ENCODE measurements at places on chromosomes 12 and 14. TPM values are rescaled to one million over a fixed set of nuclear protein-coding genes. Genes with fewer than 3 reads are reported as not detected.

GRCh38 chr14:101197595-101198397 lies 294.3 kb upstream of the RTL1 start:
- no peak overlapping the region for H3K4me3 ChIP-seq
- no peaks in the 10 kb centered on the region for H3K4me1 ChIP-seq
- H3K27me3 ChIP-seq, result no peaks in the 10 kb centered on the region
- H3K36me3 ChIP-seq, result no peaks in the 10 kb centered on the region
- DNase-seq, result peak; percentile 35
- no peak overlapping the region for H3K27ac ChIP-seq

DNA sequence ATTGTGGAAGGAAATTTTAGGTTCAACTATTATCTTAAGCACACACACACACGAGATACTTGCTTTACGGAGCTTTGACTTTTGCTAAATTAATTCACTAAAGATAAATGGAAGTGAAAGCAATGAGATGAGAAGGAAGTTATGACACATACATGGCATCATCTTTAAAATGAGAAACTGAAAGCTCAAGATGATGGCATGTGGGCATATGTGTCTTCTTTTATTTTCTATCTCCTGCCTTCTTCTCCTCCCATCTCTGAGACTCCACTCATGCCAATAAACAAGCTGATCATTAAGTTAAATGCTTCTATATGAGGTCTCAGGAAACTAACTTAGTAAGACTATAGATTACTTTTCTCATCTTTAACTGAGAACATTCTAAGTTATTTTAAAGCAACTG lies 216.7 kb downstream of the MED13L start:
- no peak for DNase-seq
- H3K4me3 ChIP-seq, result no peak overlapping the region
- no peaks in the 10 kb centered on the region for H3K27me3 ChIP-seq
- H3K36me3 ChIP-seq, result no peaks in the 10 kb centered on the region

Gene CLEC2B
- total RNA-seq, result 24.8 TPM

DNA sequence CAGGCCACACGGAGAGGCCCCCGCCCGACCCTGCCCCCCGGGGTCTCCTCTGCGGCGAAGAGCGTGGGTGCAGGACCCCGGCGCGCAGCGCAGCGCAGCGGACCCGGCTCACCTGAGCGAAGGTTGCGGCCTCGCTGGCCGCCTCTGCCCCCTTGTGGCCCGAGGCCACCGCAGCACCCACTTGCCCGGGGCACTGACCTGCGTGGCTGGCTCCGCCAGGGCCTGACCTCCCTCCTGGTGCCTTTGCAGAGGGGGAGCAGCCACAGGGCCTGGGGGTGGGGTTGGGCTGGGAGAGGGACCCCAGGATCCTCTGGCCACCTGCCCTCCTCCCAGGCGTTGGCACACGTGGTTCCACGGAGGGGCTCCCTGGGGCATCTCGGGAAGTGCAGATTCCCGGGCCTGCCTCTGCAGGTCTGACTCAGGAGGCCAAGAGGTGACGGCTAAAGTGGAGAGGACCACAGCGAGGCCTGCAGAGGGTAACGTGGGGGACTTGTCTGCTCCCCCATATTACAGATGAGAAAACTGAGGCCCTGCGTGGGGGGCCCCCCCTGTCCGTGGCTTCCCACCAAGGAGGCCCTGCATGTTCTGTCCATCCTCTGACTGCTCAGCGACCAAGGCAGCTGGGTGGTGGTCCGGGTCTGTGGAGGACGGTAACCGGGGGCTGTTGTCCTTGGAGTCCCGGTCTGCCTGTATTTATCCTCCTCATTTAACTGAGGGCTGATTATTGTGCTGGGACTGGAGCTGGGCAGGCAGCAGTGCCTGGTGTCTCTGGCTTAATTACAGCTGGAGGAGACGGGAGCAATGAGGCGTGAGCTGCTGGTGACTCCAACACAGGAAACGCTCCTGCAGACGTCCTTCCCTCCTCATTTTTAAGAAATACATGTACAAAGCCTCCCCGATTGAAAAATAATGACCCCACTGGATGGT lies 67.9 kb upstream of the BEGAIN start:
- peak; percentile 62 for DNase-seq
- peaks cover 5% of the 10 kb centered on the region for H3K4me1 ChIP-seq
- H3K4me3 ChIP-seq, result peak overlapping the region; percentile 28
- H3K27me3 ChIP-seq, result peaks cover 25% of the 10 kb centered on the region
- H3K36me3 ChIP-seq, result no peaks in the 10 kb centered on the region

Gene SELPLG
- total RNA-seq, result 59.9 TPM

GRCh38 chr14:26959972-26960660 lies 362.3 kb upstream of the NOVA1 start:
- H3K4me1 ChIP-seq, result no peaks in the 10 kb centered on the region
- DNase-seq, result no peak
- no peak overlapping the region for H3K27ac ChIP-seq
- H3K27me3 ChIP-seq, result no peaks in the 10 kb centered on the region
- no peak overlapping the region for H3K4me3 ChIP-seq
- no peaks in the 10 kb centered on the region for H3K36me3 ChIP-seq

Gene EIF5
- 266 TPM for total RNA-seq

- H3K36me3 ChIP-seq, result no peaks in the 10 kb centered on the region
- no peak overlapping the region for H3K4me3 ChIP-seq
- no peaks in the 10 kb centered on the region for H3K27me3 ChIP-seq
- H3K27ac ChIP-seq, result no peak overlapping the region
- no peak for DNase-seq
These were observed 47.2 kb downstream of the ATL1 start for GRCh38 chr14:50607181-50607580.

DNA sequence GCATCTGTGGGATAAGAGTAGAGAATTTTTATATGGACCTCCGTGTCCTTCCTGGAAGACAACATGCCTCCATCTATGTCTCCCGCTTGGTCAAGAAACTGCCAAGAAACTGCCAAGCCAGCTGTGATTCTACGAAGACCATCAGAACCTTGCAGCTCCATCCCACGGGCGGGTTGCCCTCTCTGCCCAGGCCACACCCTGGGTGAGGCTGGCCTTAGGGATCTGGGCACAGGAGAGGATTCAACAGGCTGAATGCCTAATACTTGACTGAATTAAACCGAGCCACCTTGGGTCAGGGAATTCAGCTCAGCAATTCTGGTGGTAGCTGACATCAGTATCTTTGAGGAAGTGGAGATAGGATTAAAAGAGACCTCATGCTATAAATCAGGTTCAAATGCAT lies 37.8 kb upstream of the FOS start:
- H3K27ac ChIP-seq, result no peak overlapping the region
- no peak overlapping the region for H3K4me3 ChIP-seq
- no peaks in the 10 kb centered on the region for H3K36me3 ChIP-seq

GRCh38 chr12:96143392-96143791 lies 50.8 kb upstream of the ELK3 start:
- H3K4me1 ChIP-seq, result peaks cover 9% of the 10 kb centered on the region
- H3K27me3 ChIP-seq, result no peaks in the 10 kb centered on the region
- no peaks in the 10 kb centered on the region for H3K36me3 ChIP-seq
- no peak overlapping the region for H3K4me3 ChIP-seq

DNA sequence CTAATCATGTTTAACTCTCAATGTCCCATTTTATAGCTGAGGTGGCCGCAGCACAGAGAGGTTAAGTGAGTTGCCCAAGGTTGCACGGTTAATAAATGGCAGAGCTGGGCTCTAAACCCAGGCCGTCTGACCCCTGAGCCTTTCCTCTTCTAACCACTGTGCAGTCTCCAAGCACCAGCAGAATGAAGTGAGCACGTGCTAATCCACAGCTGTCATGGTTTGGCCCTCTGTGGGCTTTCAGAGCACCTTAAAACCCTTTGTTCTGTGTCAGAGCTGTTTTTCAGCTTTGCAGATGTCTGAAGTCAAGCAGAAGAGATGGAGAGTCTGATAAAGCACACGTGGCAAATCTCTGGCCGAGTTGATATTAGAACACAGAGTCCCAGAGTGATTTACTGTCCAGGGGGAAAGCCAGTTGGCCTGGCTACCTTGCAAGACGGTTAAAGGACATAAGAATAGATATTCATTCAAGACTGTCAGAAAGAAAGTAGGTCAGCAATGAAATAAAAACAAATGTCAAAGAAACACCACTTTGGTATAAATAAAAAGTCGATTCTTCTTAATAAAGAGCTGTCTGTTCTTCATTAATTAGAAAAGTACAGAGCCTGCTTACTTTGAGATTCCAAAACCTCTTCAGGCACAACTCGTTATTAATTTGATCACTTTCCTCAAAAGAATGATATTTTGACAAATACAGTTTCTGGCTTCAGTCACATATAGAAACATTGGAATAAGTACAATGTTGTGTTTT lies 107.3 kb downstream of the CRADD start:
- peaks cover 31% of the 10 kb centered on the region for H3K4me1 ChIP-seq
- no peaks in the 10 kb centered on the region for H3K27me3 ChIP-seq
- H3K4me3 ChIP-seq, result no peak overlapping the region
- H3K36me3 ChIP-seq, result no peaks in the 10 kb centered on the region
- no peak for DNase-seq

GRCh38 chr12:101781834-101782233 lies 42.6 kb upstream of the SYCP3 start:
- H3K4me1 ChIP-seq, result no peaks in the 10 kb centered on the region
- no peak for DNase-seq
- peaks cover 50% of the 10 kb centered on the region for H3K36me3 ChIP-seq

DNA sequence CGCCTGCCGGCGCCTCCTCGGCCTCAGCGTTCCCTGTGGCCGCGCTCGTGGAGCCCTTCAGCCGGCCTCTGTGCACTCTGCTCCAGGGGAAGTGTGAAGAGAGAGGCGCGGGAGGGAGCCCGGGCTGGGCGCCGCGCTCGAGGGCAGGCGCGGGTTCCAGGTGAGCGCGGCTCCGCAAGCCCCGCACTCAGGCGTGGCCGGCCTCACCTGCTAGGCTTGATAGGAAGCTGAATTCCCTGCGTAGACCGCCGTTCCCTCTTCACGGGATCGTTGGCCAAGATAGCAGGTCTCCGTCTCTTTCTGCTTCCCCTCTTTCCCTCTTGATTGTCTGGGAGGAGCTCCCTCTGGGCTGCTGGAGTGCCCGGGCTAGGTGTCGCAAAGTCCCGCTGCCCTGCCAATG lies 89.7 kb downstream of the ASCL4 start:
- peaks cover 18% of the 10 kb centered on the region for H3K27me3 ChIP-seq
- H3K27ac ChIP-seq, result no peak overlapping the region
- peak overlapping the region; percentile 21 for H3K4me3 ChIP-seq
- H3K4me1 ChIP-seq, result peaks cover 6% of the 10 kb centered on the region
- DNase-seq, result no peak

DNA sequence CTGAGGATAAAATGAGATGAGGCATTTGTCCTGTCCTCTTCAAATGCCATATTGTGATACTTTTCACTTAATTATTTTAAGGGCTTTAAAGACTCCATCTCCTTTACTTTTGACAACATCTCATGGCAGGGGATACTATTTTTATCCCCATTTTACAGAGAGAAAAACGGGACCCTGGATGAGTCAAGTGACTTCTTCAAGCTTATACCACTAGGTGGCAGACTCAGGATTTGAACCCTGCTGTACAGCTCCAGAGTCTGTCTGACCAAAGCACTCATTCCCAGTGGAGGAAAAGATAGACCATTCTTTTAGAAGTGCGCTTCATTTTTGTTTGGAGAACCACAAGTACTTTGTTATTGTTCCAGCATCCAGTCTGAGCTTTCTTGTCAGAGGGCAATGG lies 1.7 kb upstream of the SMOC1 start:
- H3K36me3 ChIP-seq, result no peaks in the 10 kb centered on the region
- no peaks in the 10 kb centered on the region for H3K4me1 ChIP-seq
- H3K4me3 ChIP-seq, result no peak overlapping the region
- DNase-seq, result no peak
- H3K27me3 ChIP-seq, result peaks cover 37% of the 10 kb centered on the region

- no peaks in the 10 kb centered on the region for H3K27me3 ChIP-seq
- H3K27ac ChIP-seq, result no peak overlapping the region
- H3K4me3 ChIP-seq, result no peak overlapping the region
These were observed 95.5 kb upstream of the FAR2 start for GRCh38 chr12:29053567-29053966.

- H3K4me1 ChIP-seq, result no peaks in the 10 kb centered on the region
- DNase-seq, result no peak
- peaks cover 5% of the 10 kb centered on the region for H3K27me3 ChIP-seq
- no peak overlapping the region for H3K27ac ChIP-seq
- no peak overlapping the region for H3K4me3 ChIP-seq
- H3K36me3 ChIP-seq, result no peaks in the 10 kb centered on the region
These were observed 236.1 kb downstream of the GRIN2B start for GRCh38 chr12:13745111-13745860.

DNA sequence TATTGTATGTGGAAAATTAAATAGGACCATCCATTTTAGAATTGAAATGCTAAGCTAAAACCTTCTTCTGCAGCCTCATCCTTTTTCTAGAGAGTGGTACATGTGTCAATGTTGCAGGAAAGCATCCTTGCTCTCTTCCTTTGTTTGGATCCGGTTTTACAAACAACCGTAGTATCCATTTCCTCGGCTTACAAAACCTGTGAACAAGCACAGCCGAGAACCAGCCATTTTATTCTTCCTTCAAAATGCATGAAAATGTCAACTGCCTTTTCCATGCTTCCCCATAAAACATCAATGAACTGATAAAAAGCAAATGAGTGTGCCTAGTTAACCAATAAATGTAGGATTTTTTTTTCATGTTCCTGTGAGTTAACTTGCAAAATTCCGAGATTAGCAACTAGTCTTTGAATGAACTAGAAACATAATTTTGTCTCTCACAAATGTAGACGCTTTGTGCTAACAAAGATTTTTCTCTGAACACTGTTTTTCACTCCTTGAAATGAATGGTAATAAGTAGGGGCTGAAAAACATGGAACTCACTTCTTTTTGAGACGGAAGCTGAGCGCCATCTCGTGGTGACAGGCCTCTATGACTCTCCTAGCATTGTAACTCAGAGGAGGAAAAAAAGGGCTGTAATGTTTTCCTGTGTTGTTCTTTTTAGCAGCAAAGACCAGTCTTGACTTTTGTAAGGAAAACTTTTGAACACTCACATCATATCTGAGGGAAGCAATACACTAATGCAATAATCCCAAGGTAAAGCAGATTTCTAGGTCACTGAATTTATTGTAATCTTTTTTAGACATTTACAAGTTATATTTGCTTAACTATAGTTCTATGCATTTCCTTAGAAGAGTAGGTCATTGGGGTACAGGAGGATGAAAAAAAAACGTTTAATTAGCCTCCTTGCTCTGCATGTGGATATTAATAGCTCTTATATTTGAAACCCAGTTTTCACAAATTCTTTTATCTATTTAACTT lies 157.4 kb upstream of the FOXG1 start:
- H3K4me1 ChIP-seq, result no peaks in the 10 kb centered on the region
- no peaks in the 10 kb centered on the region for H3K36me3 ChIP-seq
- no peak overlapping the region for H3K27ac ChIP-seq
- no peak overlapping the region for H3K4me3 ChIP-seq

Gene SERPINA12
- total RNA-seq, result not detected

GRCh38 chr12:106769546-106769945 lies 4.9 kb upstream of the RIC8B start:
- no peaks in the 10 kb centered on the region for H3K27me3 ChIP-seq
- DNase-seq, result no peak
- no peak overlapping the region for H3K27ac ChIP-seq
- no peaks in the 10 kb centered on the region for H3K36me3 ChIP-seq
- no peak overlapping the region for H3K4me3 ChIP-seq

DNA sequence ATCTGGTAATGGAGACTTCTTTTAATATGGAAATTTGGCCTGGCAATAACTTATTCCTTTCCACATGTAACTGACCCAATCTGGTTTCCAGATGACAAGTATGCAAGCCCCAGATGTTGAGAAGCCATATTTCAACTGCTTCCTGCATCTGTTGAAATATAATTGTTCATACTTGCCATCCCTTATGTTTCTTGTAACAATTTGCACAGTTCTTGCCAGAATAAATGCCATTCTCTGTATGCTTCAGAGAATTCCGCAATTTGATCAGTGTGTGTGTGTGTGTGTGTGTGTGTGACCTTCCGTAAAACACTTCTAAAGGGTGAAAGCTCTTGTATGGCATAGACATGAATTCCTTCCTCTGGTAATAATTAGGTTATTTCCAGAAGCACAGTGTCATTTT lies 1.8 kb upstream of the CLEC2A start:
- H3K4me3 ChIP-seq, result no peak overlapping the region
- H3K36me3 ChIP-seq, result no peaks in the 10 kb centered on the region
- no peak overlapping the region for H3K27ac ChIP-seq
- DNase-seq, result no peak

Gene HPD
- 2.5 TPM for total RNA-seq

Data from lower lobe of right lung (tissue), 2 donors.